Ovary (tissue), 10 donors: ENCODE measurements at places on chromosomes 2 and 18. TPM values are rescaled to one million over a fixed set of nuclear protein-coding genes. Genes with fewer than 3 reads are reported as not detected.

The FTCDNL1 gene
- total RNA-seq = 1.7 TPM

GRCh38 chr2:177758591-177759371, 313.8 kb downstream of the PDE11A start:
- no peaks in the 10 kb centered on the region for H3K36me3 ChIP-seq
- H3K27me3 ChIP-seq = no peaks in the 10 kb centered on the region
- H3K4me1 ChIP-seq = peaks cover 18% of the 10 kb centered on the region
- DNase-seq = peak; percentile 76
- H3K4me3 ChIP-seq = no peak overlapping the region
- no peak overlapping the region for H3K27ac ChIP-seq

DNA sequence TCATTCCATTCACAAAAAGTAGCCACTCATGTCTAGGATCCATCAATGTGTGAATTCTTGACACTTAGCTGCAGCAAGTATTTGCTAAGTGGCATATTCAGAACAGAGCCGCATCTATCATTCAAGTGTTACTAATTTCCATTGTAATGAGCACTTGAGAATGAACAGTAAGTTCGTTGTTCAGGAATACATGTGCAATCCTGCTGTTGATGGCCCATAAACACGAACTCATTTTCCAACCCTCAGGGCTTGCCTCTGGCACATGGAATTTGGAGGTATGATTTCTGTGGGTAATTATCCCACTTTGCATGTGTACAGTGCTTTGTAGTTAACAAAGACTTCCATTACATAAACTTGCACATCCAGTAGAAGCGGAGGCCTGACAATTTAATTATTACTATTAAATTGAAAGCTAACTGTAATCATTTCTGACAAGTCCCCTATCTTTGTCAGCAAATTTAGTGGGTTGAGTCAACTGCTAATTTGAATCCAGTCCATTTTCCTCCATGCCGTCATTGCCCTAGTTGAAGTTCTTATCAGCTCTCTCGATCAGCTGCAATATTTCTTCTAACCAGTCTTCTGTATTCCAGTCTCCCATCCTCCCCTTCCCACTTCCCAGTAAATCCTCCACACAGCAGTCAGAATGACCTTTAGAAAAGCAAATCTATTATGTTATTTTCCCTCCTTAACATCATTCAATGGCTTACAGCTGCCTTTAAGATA, 116.0 kb upstream of the AQP4 start:
- no peaks in the 10 kb centered on the region for H3K27me3 ChIP-seq
- H3K4me1 ChIP-seq = no peaks in the 10 kb centered on the region
- no peak for DNase-seq
- no peak overlapping the region for H3K27ac ChIP-seq
- H3K4me3 ChIP-seq = no peak overlapping the region

GRCh38 chr2:7444626-7445025, 527.4 kb downstream of the RNF144A start:
- H3K27me3 ChIP-seq = no peaks in the 10 kb centered on the region
- H3K4me3 ChIP-seq = no peak overlapping the region
- H3K4me1 ChIP-seq = no peaks in the 10 kb centered on the region
- no peak overlapping the region for H3K27ac ChIP-seq
- no peak for DNase-seq

The MROH2A gene
- not detected for total RNA-seq

DNA sequence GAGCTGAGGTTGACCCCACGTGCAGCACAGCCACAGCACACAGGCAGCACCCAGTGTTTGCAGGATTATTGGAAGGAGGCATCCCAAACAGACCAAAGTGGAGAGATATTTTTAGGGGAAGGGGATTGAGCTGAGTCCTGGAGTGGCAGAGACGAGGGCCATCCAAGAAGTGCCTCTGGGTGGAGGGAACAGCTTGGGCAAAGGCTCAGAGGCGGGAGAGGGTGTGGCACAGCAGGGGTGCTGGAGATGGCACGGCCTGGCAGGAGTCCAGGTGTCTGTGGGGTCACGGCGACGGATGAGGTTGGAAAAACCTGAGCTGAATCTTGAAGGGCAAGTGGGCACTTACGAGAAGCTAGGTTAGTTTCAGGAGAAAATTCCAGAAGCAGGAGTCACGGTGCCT, 60.6 kb downstream of the INHBB start:
- no peak for DNase-seq
- no peak overlapping the region for H3K27ac ChIP-seq
- H3K36me3 ChIP-seq = no peaks in the 10 kb centered on the region
